NT2/D1 (cell line): ENCODE measurements at places on chromosomes 3 and 15.

- DNase-seq = no peak
These were observed 47.9 kb downstream of the NAALADL2 start for GRCh38 chr3:174907027-174907426.

DNA sequence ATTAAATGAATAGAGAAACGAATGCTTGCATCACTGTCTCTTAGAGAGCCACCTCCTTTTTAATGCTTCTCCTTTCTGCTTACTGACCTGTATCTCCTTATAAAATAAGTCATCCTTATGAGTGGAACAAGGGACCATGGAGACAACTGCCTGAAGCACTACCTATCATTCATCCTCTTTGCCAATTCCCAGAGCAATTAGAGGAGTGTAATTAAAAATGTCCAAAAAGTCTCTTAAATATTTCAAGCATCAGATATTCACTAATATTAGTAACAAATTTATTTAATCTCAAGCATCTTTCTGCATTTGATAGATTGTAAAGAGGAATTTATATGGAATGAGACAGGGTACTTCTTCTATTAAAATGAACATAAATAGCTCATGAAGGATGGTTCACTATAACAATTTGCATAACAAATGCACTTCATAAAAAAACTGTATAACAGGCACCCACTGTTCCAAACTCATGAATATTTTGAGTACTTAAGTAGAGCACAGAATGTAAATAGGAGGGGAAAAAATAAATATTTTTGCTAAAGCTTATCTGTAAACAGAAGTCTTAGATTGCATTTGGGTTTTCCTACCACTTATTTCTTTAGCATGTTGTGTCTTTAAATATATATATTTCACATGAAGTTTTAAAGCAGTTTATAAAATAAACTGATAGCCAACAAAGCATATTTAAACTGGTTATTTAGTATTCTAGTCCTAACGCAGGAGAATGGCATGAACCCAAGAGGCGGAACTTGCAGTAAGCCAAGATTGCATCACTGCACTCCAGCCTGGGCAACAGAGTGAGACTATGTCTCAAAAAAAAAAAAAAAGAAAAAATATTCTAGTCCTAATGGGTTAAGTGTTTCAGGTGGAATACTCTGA lies 269.3 kb downstream of the TBL1XR1 start:
- no peak for DNase-seq

- DNase-seq = no peak
These were observed 639 bp downstream of the SPICE1 start for GRCh38 chr3:113514265-113514769.

DNA sequence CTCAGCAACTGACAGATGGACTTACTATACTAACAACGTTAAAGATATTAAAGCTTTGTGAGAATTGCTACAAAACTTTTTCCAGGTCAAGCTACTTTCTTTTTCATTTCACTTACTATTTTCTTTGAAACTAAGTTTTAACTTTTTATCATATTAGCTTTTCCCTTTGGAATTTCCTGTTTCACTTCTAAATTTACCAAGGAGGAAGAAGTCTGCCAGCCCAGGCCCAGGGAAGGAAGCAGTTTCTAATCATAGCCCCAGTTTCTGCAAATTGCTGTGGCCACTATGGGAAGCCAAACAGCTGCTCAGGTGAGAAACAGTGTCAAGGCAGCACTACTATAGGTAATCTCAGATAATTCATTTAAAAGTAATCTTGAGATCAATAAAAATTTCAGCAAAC lies 18.4 kb downstream of the CYFIP1 start:
- no peak for DNase-seq

GRCh38 chr15:23787346-23788105 lies 100.4 kb upstream of the NDN start:
- no peak for DNase-seq

DNA sequence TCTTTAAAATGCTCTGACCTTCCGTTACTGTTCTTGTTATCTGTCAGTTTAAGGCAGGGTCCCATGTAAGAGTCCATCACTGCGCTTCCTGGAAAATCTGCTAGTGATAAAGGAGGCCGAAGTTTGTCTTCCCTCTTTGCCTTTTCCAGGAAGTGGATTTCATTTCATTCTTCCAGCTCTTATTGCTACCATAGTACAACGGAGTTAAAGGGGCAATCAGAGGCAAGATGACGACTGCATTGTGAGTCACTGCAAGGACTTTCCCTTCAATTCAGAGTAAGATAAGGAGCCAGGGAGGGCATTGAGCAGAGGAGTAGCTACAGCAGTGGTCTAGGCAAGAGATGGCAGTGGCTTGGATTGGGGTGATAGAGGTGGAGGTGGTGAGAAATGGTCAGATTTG lies 17.2 kb upstream of the DET1 start:
- no peak for DNase-seq

GRCh38 chr15:68187559-68187958 lies 17.6 kb downstream of the CALML4 start:
- no peak for DNase-seq

DNA sequence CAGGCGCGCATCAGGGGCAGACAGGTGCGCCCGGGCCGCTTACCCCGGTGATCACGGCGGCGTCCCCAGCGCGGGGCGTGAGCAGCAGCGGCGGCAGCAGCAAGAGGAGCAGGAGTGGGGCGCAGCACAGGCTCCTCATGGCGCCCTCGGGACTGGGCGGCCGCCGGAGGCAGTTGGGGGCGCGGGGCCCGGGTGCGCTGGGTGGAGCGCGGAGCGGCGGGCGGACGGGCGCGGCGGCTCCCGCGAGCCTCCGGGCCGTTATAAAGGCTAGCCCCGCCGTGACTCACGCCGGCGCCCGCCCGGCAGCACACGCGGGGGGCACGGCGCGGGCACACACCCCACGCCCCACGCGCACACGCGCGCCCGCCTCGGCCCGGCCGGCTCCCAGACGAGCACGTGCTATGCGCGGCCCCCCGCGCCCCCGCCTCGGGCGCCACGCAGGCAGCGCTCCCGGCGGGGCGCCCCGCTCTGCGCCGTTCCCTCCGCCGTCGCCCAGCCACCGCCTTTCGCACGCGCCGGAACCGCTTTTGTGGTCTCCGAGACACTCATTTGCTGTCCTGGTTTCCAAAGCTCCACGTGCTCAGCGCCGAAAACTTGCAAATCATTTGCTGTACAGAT lies at the start of gene PROK2:
Gene PROK2 (minus strand): TSS at position 235 of the 618 bp plus-strand sequence. CDS start 96 bp downstream, at position 139.
- no peak for DNase-seq

DNA sequence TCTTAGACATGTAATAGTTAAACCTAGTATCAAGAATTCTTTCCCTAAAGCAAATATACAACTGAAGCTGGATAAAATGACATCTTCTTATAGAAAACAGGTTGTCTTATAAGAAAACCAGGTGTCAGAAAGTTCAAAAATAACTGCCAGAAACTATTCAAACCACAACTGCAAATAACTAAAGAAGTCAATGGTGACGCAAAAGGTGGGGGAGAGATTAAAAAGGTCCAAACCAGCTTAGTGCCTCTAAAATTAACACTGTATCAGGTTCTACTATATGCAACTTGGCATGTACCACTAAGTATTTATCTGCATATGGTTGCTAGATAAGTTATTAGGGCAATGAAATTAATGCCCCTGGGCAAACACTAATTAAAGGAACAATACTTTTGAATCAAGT lies 136.8 kb downstream of the TBL1XR1 start:
- no peak for DNase-seq

GRCh38 chr3:78348664-78349063 lies 1308.8 kb downstream of the ROBO2 start:
- DNase-seq = no peak

DNA sequence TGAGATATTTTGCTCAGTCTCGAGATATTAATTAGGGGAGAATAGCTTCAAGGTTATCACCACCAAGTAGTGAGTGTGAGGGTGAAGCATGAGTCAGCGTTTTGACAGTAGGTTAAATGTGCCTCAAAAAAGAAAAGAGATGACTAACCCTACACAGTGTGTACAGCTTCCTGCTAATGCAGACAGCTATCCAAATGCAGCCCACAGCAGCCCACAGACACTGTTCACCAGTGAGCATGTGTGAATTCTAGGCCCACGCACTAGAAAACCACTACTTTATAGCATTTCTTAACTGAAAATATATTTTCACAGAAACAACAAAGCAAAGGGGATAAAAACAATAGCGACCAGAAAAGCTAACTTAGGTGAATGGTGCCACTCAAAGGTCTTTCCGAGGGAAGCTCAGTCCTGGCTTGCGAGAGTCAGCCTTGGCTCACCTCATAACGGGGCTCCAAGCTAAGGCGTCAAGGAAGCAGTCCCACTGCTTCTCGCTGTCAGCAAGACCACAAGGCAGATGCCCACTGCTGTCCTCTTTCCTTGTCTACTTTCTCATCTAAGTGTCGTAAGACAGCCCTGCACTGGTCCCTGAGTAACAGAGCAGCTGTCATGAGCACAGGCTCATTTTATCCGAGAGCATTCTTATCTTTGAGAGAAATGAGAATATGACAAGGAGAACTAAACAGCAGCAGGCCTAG lies 47.6 kb downstream of the TXNRD3 start:
- DNase-seq = no peak

- no peak for DNase-seq
These were observed 2.6 kb downstream of the ITGB5 start for GRCh38 chr3:124884474-124885101.

DNA sequence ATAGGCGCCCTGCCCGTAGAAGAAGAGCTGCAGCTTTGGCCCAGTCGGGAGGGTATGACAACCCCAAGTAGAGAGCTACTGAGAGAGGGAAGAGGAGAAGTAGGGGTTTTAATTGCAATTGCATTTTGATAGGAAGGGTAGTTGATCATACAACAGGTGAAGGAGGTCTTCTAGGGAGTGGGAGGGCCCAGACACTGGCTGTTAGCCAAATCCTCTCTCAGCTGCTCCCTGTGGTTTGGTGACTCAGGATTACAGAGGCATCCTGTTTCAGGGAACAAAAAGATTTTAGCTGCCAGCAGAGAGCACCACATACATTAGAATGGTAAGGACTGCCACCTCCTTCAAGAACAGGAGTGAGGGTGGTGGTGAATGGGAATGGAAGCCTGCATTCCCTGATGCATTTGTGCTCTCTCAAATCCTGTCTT lies 408.9 kb upstream of the THBS1 start:
- DNase-seq = peak; percentile 80

- no peak for DNase-seq
These were observed 2.9 kb downstream of the TMEM40 start for GRCh38 chr3:12756175-12756574.

DNA sequence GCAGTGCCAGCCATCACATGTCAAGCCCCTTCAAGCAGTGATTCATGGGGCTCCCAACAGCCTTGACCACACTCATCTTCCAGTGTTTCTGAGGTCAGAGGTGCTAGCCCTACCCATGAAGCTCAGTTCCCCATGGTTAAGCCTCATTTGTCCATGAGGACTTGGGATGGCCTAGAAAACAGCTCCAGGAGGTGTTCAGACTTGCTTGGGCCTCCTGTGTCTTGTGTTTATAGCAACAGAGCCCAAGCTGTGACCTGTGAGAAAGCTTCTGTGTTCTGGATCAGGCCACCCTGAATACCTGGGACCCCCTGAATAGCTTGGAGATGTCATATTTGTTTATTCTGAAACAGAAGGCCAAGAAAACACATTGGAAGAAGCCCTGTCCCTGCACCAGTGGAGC lies 36.7 kb downstream of the LARP6 start:
- no peak for DNase-seq

GRCh38 chr3:145681181-145681580 lies 479.8 kb downstream of the PLOD2 start:
- DNase-seq = no peak

DNA sequence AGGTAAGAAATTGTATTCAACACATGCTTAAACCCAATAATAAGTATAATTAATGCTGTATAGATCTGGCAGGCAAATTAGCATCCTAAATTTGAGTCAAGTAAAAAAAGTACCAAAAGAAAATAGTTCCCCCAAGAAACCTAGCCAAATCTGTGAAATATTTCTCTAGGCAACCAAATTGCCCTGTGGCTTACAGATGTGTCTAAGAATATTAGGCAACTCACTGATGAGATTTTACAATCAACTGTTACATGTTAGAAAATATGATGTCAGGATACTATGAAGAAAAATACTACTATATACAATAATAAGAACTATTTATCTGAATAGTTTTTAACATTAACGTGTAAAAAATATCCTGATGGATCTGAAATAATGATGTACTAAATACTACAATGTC lies 397.1 kb downstream of the TIGIT start:
- no peak for DNase-seq

- DNase-seq = no peak
These were observed 19.7 kb downstream of the EBLN2 start for GRCh38 chr3:73081140-73081539.

DNA sequence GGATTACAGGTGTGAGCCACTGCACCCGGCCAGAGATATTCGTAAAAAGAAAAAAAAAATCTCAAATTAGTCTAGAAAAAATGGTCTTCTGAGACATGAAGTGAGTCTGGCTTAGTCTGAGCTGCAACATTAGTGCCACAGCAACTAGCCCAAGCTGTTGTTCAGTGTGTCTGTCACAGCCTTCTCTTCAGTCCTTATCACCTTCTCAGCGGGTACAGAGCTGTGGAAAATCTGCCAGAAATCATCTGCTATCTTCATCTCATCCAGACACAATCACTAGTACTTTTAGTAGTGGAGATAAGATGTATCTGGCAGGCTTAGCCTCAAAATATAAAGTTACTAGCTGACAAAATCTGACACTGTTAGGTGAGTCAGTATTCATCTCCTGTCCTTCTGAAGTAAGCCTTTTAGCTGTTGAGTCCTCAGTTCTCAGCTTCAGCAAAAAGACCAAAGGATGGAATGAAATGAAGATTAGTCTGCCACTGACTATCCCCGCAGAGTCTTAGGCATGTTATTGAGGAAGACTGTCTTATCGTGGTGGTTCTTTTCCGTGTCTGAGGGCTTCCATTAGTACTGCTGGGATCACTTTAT lies 120.5 kb upstream of the CGNL1 start:
- no peak for DNase-seq

DNA sequence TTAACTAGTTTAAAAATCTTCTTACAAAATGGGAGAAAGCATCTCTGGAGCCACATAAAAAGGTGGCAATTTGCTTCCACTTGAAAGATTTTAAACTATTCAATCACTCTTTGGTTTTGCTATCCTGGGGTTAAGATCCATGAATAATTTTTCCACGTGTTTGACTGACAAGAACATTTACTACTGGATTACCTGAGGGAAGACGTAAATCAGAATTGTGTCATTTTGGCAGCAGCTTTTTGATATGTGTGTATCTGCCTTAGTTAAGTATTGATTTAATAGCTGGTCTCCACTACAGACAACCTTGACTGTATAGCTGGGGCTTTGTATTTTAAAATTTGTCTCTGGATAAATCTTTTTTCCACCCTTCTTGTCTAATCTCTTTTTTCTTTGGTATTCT lies 228.3 kb downstream of the EPHA3 start:
- no peak for DNase-seq

GRCh38 chr3:9077029-9077428 lies 113.8 kb upstream of the RAD18 start:
- DNase-seq = no peak

DNA sequence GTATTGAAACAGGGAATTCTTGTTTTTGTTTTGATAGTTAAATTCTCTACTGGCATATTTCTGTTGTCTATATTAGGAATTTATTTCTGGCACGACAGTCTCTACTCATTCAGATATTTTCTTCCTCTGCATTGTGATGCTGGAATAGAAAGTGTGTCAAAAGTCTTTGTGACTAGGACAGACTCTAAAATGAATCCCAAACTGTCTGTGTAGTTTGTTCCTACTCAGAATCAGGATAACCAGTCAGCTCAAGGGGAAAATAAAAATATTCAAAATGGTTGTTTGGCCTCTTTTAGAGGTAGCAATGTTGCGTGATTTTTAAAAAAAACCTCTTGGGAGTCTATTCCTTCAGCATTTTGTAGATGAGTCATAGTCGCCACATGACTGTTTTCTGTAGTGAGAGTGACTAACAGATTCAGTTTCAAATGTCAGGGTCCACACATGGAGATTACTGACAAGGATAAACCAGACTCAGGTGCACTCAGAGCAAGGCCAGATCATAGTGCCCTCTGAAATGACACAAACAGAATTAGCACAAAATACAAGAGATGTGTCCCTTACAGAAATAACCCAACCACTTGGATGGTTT lies 13.1 kb downstream of the SLC7A14 start:
- DNase-seq = no peak
